ENCODE measurements at places on chromosomes 12 and 14. TPM values are rescaled to one million over a fixed set of nuclear protein-coding genes. Genes with fewer than 3 reads are reported as not detected.
A peak's percentile ranks its signal among the peaks of the same experiment; 100 is the strongest.

DNA sequence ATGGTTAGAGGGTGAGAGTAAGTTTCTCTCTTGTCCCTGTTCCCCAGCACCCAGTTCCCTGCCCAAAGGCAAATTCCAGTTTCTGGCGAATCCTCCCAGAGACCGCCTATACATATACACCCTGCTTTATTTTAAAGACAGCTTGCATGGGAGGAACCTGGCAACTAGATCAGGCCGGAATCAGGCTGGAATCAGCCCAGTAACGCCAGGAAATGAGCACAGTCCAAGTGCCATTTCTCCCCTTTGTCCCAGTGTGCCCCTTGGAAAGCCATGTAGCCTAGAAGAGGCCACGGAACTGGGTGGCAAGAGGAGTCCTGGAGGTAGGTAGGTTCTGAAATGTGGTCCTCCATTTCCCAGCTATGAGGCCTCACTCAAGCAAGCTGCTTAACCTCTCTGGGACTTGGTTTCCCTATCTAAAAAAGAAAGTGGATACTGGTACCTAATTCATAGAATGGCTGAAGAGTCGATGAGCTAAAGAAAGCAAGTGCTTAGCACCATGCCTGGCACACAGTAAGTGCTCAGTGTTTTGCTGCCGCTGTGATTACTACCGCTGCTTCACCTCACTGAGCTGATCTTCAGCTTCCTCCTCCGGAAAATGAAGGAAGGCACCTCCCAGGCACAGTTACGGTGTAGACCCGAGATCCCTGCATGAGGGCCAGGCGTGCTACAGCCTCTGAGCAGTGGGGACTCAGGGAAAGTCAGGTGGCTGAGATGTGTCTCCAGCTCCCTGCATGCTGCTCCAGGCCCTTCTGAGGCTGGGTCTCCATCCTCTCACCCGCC, 36.4 kb downstream of the PITPNM2 start:
- no peak for ATAC-seq
- peaks cover 6% of the 10 kb centered on the region for H3K36me3 ChIP-seq
- H3K27me3 ChIP-seq: no peaks in the 10 kb centered on the region
- peak overlapping the region; percentile 78 for H3K27ac ChIP-seq
- no peak overlapping the region for H3K4me3 ChIP-seq

DNA sequence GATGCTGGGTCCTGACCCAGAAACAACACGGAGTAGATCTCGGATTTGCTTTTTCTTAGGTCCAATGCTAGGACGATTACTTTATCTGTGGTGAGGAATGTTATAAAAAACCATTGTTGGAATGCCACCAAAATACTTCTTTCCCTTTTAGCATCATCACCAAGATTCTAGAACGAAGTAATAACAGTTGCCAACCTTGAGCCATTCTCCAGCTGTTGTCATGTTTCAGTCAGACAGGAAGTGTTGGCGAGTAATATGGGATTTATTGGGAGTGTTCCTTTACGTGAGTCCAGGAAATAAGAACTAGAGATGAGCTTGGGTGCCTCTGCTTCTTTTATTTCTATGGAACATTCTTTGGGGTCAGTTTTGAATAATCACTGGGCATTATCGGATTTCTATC, 892.9 kb downstream of the DIO2 start:
- H3K4me3 ChIP-seq: no peak overlapping the region
- peaks cover 28% of the 10 kb centered on the region for H3K4me1 ChIP-seq
- no peak for ATAC-seq
- no peaks in the 10 kb centered on the region for H3K27me3 ChIP-seq
- no peaks in the 10 kb centered on the region for H3K36me3 ChIP-seq

DNA sequence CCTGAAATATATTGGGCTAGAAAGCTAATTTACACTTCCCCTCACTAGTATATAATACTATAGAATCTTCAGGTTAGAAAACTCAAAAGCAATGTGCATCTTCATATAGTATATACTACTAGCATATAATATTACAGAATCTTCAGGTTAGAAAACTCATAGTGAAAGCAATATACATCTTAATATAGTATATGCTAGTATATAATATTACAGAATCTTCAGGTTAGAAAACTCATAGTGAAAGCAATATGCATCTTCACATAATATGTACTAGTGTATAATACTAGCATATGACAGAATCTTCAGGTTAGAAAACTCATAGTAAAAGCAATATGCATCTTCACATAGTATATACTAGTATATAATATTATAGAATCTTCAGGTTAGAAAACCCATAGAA, 329.6 kb downstream of the ZFP36L1 start:
- no peaks in the 10 kb centered on the region for H3K36me3 ChIP-seq
- H3K27ac ChIP-seq: no peak overlapping the region
- ATAC-seq: no peak
- H3K27me3 ChIP-seq: no peaks in the 10 kb centered on the region
- H3K4me1 ChIP-seq: peaks cover 15% of the 10 kb centered on the region

GRCh38 chr12:56293795-56294194, 6.3 kb downstream of the CS start:
- H3K27ac ChIP-seq: no peak overlapping the region
- ATAC-seq: no peak
- H3K27me3 ChIP-seq: no peaks in the 10 kb centered on the region
- no peak overlapping the region for H3K4me3 ChIP-seq

DNA sequence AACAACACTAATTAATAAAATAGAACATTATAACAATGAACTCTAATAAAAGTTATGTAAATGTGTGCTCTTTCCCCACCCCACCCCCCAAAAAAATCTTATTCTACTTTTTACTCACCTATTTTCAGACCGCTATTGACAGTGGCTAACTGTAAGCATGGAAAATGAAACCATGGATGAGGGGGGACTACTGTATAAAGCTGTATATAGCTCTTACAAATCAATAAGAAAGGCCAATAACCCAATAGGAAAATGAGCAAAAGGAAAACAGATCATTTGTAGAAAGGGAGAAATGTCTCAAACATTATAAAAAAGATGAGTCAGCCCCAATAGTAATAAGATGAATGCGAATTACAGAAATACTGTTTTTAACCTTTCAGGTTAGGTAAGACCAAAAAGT, 27.4 kb downstream of the YEATS4 start:
- no peak for ATAC-seq
- no peak overlapping the region for H3K27ac ChIP-seq
- no peak overlapping the region for H3K4me3 ChIP-seq
- no peaks in the 10 kb centered on the region for H3K36me3 ChIP-seq
- no peaks in the 10 kb centered on the region for H3K4me1 ChIP-seq

- no peaks in the 10 kb centered on the region for H3K36me3 ChIP-seq
- no peak for ATAC-seq
- H3K27ac ChIP-seq: no peak overlapping the region
- H3K4me3 ChIP-seq: no peak overlapping the region
- no peaks in the 10 kb centered on the region for H3K27me3 ChIP-seq
Measured at GRCh38 chr12:70966996-70967790, 46.7 kb upstream of the PTPRR start.

GRCh38 chr12:94595152-94595551, 55.2 kb downstream of the TMCC3 start:
- H3K27me3 ChIP-seq: no peaks in the 10 kb centered on the region
- no peak for ATAC-seq
- peaks cover 36% of the 10 kb centered on the region for H3K4me1 ChIP-seq

- no peak overlapping the region for H3K4me3 ChIP-seq
- H3K27ac ChIP-seq: no peak overlapping the region
- H3K27me3 ChIP-seq: no peaks in the 10 kb centered on the region
- ATAC-seq: no peak
- H3K4me1 ChIP-seq: no peaks in the 10 kb centered on the region
- H3K36me3 ChIP-seq: no peaks in the 10 kb centered on the region
Measured at GRCh38 chr12:79515530-79515935, 175.2 kb downstream of the PAWR start.

DNA sequence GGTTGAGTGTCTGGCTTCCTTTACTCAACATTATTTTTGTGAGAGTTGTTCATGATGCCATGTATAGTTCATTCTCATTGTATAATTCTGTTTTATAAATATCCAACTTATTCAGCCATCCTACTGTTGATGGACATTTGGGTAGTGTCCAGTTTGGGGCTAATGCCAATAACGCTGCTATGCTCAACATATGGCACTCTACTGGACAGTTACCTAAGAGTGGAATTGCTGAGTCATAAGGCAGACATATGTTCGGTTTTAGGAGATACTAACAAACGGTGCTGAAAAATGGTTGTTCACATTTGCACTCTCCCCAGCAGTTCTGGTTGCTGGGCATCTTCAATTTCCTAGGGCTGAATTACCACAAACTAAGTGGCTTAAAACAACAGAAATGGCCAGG, 28.7 kb upstream of the P2RX4 start:
- no peak overlapping the region for H3K4me3 ChIP-seq
- no peak for ATAC-seq
- H3K27me3 ChIP-seq: no peaks in the 10 kb centered on the region
- no peak overlapping the region for H3K27ac ChIP-seq

GRCh38 chr12:16349131-16349460, 1.7 kb downstream of the MGST1 start:
- peak overlapping the region; percentile 50 for H3K4me3 ChIP-seq
- no peaks in the 10 kb centered on the region for H3K36me3 ChIP-seq
- peaks cover 13% of the 10 kb centered on the region for H3K27me3 ChIP-seq
- peak; percentile 80 for ATAC-seq
- peak overlapping the region; percentile 79 for H3K27ac ChIP-seq

DNA sequence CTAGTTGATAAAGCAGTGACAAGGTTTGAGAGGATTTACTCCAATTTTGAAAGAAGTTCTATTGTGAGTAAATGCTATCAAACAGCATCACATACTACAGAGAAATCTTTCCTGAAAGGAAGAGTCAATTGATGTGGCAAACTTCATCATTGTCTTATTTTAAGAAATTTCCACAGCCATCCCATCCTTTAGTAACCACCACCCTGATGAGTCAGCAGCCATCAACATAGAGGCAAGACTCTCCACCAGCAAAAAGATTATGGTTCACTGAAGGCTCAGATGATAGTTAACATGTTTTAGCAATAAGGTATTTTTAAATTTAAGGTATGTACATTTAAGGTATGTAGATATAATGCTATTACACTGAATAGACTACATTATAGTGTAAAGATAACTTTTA, 122.1 kb upstream of the ARHGAP5 start:
- no peaks in the 10 kb centered on the region for H3K36me3 ChIP-seq
- ATAC-seq: no peak
- H3K27me3 ChIP-seq: no peaks in the 10 kb centered on the region
- H3K4me1 ChIP-seq: peaks cover 10% of the 10 kb centered on the region

- ATAC-seq: no peak
- H3K36me3 ChIP-seq: no peaks in the 10 kb centered on the region
- H3K4me1 ChIP-seq: no peaks in the 10 kb centered on the region
- no peak overlapping the region for H3K27ac ChIP-seq
Measured at GRCh38 chr14:23573384-23574015, 5.1 kb downstream of the JPH4 start.

GRCh38 chr12:53064613-53065436, 14.4 kb downstream of the SPRYD3 start:
- no peak for ATAC-seq
- H3K4me3 ChIP-seq: no peak overlapping the region
- H3K27ac ChIP-seq: peak overlapping the region; percentile 86
- no peaks in the 10 kb centered on the region for H3K27me3 ChIP-seq
- peaks cover 95% of the 10 kb centered on the region for H3K36me3 ChIP-seq
- peaks cover 76% of the 10 kb centered on the region for H3K4me1 ChIP-seq

- peaks cover 43% of the 10 kb centered on the region for H3K27me3 ChIP-seq
- no peaks in the 10 kb centered on the region for H3K36me3 ChIP-seq
- H3K27ac ChIP-seq: no peak overlapping the region
- no peak for ATAC-seq
- H3K4me3 ChIP-seq: no peak overlapping the region
Measured at GRCh38 chr12:103530307-103531066, 34.7 kb upstream of the C12orf42 start.

- H3K27me3 ChIP-seq: no peaks in the 10 kb centered on the region
- peak; percentile 85 for ATAC-seq
- H3K4me1 ChIP-seq: peaks cover 33% of the 10 kb centered on the region
- H3K27ac ChIP-seq: peak within 1 kb of the TSS; percentile 96
- H3K36me3 ChIP-seq: no peaks in the 10 kb centered on the region
Measured at GRCh38 chr14:91113829-91114078, at the start of gene DGLUCY. Gene DGLUCY, plus strand, starts transcription at chr14:91114073. Its CDS starts 46,222 bp downstream, at chr14:91160295.

DNA sequence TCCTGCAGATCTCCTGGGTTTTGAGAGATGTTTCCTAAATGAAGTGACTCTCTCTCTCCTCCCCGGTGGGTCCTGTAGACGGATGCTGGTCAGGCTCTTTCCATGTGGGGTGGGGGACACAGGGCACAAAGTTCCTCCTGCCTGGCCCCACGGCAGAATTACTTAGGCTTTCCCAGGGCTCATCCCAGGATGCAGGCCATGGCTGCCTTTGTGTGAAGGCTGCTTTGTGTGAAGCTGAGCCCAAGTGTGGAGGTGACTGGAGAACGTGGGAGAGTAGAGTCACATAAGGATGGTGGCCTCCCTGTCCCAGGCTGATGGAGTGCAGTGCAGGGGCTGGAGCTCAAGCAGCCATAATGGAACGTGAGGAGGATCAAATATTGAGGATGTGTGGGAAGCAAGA, 200.2 kb downstream of the ADGRD1 start:
- no peaks in the 10 kb centered on the region for H3K36me3 ChIP-seq
- no peaks in the 10 kb centered on the region for H3K27me3 ChIP-seq
- ATAC-seq: no peak

- no peaks in the 10 kb centered on the region for H3K27me3 ChIP-seq
- H3K4me1 ChIP-seq: no peaks in the 10 kb centered on the region
Measured at GRCh38 chr14:104924421-104925213, at the start of gene PLD4. Gene PLD4, plus strand, starts transcription at chr14:104924879. Its CDS starts 2,262 bp downstream, at chr14:104927141.

GRCh38 chr14:49581209-49582112, 4.7 kb downstream of the RPS29 start:
- no peak overlapping the region for H3K27ac ChIP-seq
- H3K4me1 ChIP-seq: peaks cover 6% of the 10 kb centered on the region
- peaks cover 40% of the 10 kb centered on the region for H3K36me3 ChIP-seq

- no peak overlapping the region for H3K4me3 ChIP-seq
- H3K27me3 ChIP-seq: peaks cover 4% of the 10 kb centered on the region
- no peak overlapping the region for H3K27ac ChIP-seq
- peaks cover 4% of the 10 kb centered on the region for H3K4me1 ChIP-seq
- H3K36me3 ChIP-seq: no peaks in the 10 kb centered on the region
Measured at GRCh38 chr12:13387101-13387500, 190.6 kb downstream of the EMP1 start.

- H3K4me3 ChIP-seq: no peak overlapping the region
- no peaks in the 10 kb centered on the region for H3K27me3 ChIP-seq
- H3K27ac ChIP-seq: no peak overlapping the region
- H3K4me1 ChIP-seq: no peaks in the 10 kb centered on the region
- ATAC-seq: no peak
Measured at GRCh38 chr12:87283111-87283510, 746.1 kb downstream of the C12orf50 start.

- H3K27ac ChIP-seq: no peak overlapping the region
- H3K36me3 ChIP-seq: peaks cover 71% of the 10 kb centered on the region
- ATAC-seq: no peak
Measured at GRCh38 chr14:87966816-87967215, 26.2 kb downstream of the GALC start.

DNA sequence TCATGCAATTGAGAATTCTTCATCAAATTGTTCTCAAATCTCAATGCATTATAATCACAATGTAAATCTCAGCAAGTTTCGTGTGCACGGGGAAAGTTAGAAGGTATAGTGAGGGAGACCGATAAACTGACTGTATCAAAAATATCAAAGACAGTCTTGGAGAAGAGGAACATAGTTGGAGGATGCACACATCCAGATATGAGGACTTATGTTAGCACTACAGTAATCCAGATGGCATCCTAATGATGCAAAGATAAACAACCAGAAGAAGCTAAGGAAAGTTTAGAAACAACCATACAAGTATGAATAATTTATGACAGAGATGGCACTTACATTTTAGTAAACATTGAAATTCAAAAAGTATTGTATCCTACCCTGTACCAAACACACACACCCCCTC, 760.1 kb downstream of the RPS29 start:
- no peaks in the 10 kb centered on the region for H3K27me3 ChIP-seq
- no peak overlapping the region for H3K4me3 ChIP-seq
- no peak for ATAC-seq
- no peak overlapping the region for H3K27ac ChIP-seq
- H3K36me3 ChIP-seq: no peaks in the 10 kb centered on the region

KRT73 gene
- total RNA-seq: not detected

KRT2 gene
- total RNA-seq: not detected

All from gastroesophageal sphincter (tissue), 4 donors.